ENCODE measurements at places on chromosomes 4 and X.

- DNase-seq, result no peak
Observed at GRCh38 chrX:28189011-28189410, 207.8 kb upstream of the DCAF8L1 start.

- peak; percentile 88 for DNase-seq
Observed at GRCh38 chr4:26083987-26084386, 170.0 kb downstream of the SMIM20 start.

DNA sequence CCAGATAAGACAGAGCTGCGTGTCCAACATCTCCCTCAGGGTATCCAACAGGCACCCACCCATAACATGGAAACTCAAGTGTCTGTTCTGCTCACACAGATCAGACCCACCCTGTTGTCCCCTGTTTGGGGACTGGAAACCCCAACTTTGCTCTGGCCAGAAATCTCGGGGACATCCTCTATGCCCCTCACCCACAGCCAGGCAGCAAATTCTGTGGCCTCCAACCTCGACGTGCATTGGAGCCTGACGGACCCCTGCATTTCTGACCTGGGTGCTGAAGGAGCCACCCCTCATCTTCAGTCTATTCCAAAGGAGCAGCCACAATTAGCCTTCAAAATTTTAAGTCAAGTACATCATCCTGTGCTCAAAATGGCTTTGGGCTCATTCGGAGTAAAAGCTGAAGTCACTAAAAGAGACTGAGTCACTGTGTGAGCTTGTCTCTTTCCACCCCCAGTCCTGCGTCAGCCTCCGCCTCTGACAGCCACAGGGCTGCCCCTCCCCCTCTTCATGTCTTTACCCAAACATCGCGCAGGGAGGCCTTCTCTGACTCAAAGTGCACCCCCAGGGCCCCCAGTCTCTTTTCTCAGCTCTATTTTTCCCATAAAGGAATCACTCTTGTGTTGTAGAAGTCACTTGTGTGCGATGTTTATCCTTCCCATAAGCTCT lies 24.4 kb upstream of the PDE6B start:
- no peak for DNase-seq

DNA sequence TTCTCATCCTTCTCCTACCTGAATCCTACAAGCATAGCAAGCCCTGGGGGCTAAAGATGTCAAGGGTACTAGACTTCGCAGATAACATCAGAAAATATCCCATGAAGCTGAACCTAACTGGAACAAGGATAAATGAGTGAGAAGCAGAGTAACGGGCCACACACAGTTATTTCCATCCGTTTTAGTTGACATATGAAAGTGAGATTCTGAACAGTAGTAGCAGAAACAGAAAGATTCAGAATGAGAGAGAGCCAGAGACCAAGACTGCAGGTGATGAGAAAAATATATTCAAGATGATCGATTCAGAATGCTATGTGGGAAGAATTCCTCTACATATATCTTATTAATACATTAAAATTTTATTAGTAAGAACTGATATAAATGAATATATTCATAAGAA lies 165.1 kb downstream of the TSPAN5 start:
- DNase-seq, result no peak

DNA sequence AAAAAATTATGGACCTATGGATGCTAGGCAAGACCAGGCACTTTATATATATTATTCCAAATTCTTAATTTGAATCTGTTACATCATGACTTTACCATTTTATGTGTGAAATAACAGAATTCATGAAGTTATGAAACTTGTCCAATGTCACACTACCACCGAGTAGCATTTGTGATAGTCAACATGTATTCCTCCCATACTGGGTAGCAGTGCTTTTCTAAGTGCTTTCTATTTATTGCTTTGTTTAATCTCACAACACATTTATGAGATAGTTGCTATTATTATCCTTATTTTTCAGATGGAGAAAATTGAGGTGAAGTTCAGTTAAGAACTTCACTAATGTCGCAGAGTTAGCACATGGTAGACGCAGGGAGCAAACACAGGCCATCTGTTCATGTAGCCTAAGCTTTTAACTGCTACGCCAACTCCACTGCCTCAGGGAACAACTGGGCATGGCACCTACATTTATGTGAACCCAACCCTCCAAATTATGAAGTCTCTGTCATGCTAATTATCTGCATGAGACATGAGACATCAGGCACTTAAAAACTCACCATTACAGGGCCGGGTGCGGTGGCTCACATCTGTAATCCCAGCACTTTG lies 20.8 kb downstream of the GUCY1A1 start:
- no peak for DNase-seq

- DNase-seq, result no peak
Observed at GRCh38 chrX:119648421-119648775, 42.2 kb upstream of the NKRF start.

DNA sequence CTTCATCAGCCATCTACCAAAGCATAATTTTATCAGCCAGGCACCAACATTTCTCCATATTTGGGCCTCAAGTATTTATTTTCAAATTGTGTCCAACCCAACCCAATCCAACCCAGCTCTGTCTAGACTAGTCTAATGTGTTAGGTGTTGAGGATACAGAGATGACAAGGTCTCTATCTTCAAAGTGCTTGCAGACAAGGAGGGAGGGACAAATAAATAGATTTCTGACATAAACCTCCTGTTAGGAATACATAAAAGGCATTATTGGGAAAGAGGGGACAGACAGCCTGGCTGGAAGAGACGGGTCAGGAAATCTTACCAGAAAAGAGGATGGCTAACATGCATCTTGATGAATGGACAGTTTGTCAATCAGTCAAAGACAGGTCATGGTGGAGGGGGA lies 115.4 kb upstream of the RPS6KA3 start:
- no peak for DNase-seq

GRCh38 chr4:122602277-122603142 lies 18.4 kb downstream of the IL21 start:
- peak; percentile 48 for DNase-seq

DNA sequence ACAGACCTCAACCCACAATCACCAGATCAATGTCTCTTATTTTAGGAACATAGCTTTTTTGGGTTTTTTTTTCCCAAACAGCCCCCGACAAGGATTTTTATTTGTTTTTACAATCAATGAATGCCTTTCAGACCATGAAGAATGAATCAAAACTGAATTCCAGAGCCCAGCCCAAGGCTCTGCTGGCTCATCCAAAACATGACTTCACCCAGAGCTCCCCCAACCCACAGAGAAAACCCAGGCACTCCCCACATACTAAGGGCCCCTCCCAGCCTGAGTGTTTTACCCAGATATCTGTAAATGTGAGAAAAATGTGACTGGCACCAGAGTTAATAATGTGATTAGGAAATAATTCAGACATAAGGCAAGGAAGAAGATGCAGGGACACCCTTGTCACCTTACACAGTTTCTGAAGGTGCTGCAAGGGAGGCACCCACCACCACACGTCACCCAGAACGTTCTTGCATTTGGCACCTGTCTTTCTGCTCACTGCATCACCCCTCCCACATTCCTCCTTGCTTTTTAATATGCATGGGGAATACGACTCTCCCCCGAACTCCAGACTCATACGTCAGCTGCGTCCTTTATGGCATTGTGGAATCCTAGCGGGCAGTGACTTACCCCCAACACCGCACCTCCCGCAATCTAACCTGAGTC lies 47.8 kb upstream of the C4orf50 start:
- DNase-seq, result no peak

- DNase-seq, result peak; percentile 19
Observed at GRCh38 chr4:55435141-55435841, 39.5 kb downstream of the TMEM165 start.

DNA sequence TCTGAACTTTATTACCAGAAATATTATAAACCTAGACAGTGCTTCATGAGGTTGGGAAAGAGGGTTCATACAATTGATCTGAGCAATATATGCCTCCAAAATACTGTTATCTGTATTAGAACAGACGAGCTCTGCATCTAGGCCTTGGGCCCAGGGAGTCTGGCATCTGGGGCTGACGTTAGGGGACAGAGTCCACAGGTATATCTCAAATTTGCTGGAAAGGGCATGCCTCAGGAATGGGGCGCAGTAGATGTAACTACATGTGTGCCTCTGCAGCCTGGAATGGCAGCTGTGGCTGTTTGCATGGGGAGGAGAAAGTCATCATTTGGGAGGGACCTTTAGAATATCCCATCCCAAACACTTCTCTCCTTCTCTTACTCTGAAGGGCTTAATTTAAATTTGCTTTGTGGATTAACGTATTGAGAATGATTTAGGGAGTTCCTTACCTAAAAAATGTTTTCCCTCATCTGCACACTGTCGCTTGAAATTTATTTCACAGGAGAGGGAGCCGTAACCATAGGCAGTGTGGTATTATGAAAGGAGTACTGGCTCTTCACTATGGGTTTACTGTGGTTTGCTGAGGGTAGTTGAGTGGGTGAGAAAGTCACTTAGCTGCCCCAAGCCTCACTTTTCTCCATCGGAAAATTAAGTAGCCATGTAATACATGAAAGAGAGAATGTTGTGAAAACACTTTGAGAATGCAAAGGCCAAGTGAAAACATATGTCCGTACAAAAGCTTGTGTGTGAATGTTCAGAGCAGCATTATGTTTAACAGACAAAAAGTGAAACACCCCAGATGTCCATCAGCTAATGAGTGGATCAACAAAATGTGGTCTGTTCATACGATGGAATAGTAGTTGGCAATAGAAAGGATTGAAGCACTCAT lies 5.9 kb downstream of the ADD1 start:
- DNase-seq, result no peak
